ENCODE measurements at places on chromosomes 6 and 20.

DNA sequence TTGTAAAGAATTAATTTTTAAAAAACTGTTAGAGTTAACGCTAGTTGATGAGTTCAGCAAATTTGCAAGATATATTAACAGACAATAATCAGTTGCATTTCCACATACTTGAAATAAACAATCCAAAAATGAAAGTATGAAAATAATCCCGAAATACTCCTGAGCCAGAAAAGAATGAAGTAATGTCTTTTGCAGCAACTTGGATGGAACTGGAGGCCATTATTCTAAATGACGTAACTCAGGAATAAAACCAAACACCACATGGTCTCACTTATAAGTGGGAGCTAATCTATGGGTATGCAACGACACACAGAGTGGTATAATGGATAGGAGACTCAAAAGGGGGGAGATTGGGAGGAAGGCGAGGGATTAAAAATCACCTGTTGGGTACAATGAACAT is 872.9 kb upstream of the GJE1 start:
- no peak overlapping the region for H3K27ac ChIP-seq
- no peaks in the 10 kb centered on the region for H3K27me3 ChIP-seq
- H3K4me1 ChIP-seq = no peaks in the 10 kb centered on the region
- H3K4me3 ChIP-seq = no peak overlapping the region

GRCh38 chr6:1049900-1050299 is 262.0 kb upstream of the FOXQ1 start:
- no peak overlapping the region for H3K27ac ChIP-seq
- no peaks in the 10 kb centered on the region for H3K4me1 ChIP-seq
- no peaks in the 10 kb centered on the region for H3K27me3 ChIP-seq
- no peak for DNase-seq
- no peaks in the 10 kb centered on the region for H3K36me3 ChIP-seq

- no peak overlapping the region for H3K4me3 ChIP-seq
- no peaks in the 10 kb centered on the region for H3K36me3 ChIP-seq
- no peak for DNase-seq
Measured at GRCh38 chr6:112827793-112828192, 480.7 kb downstream of the RFPL4B start.

- no peaks in the 10 kb centered on the region for H3K4me1 ChIP-seq
- H3K27ac ChIP-seq = no peak overlapping the region
- H3K36me3 ChIP-seq = no peaks in the 10 kb centered on the region
- H3K4me3 ChIP-seq = no peak overlapping the region
- H3K27me3 ChIP-seq = no peaks in the 10 kb centered on the region
Measured at GRCh38 chr20:32339116-32339515, 19.0 kb upstream of the ASXL1 start.

DNA sequence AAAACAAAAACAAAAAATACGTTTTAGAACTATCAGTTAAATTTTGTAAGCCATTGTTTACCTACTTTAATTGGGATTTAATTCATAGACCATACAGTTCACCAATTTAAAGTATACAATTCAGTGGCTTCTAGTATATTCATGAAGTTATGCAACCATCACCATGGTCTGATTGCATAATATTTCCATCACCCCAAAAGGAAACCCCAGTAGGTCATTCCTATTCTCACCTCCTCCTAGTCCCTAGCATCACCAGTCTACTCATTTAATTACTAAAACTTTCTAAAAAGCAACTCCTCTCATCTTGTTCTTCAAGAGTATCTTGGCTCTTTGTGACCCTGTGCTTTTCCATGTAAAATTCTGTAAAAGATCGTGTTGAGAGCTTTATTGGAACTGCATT is 60.2 kb downstream of the ASXL1 start:
- H3K36me3 ChIP-seq = no peaks in the 10 kb centered on the region
- H3K27me3 ChIP-seq = no peaks in the 10 kb centered on the region
- no peak for DNase-seq
- H3K4me3 ChIP-seq = no peak overlapping the region
- H3K4me1 ChIP-seq = no peaks in the 10 kb centered on the region

DNA sequence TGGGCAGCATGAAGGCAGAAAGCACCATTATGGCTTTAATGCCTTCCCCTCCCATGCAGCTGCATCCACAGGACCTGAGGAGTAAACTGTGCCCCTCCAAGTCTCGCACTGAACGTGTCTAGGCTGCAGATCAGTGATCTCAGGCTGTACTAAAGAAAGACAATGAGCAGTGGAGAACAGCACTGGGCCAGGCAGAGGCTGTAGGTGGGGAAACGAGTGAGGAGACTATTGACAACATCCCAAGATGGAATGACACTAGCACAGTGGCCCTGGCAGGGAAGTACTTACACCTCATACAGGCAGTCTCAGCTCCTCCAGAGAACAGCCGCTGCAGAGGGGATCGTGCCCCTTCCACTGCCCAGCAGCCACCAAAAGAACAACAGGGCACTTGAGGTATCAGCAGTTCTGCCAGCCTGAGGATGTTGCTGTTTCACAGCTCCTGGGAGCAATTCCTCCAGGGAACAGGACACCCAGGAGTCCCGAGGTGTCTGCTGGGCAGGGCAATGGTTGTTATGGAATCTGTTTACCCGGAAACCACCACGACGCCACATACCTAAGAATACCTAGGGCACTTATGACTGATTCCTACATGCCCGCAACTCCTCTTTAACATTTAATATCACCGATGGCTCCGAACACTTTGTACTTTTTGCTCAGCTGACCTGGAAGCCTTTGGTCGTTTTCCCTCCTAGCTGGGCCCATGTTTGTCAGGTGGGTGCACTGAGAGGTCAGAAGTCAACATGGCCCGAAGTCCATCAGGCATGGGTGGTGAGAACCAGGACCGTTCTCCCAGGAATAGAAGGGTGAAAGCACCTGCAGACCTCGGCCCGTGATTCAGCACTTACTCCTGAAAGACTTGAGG is 79.1 kb downstream of the SLC22A23 start:
- no peak overlapping the region for H3K27ac ChIP-seq
- peaks cover 3% of the 10 kb centered on the region for H3K4me1 ChIP-seq
- no peak overlapping the region for H3K4me3 ChIP-seq
- no peaks in the 10 kb centered on the region for H3K27me3 ChIP-seq

- H3K36me3 ChIP-seq = no peaks in the 10 kb centered on the region
- peaks cover 6% of the 10 kb centered on the region for H3K4me1 ChIP-seq
Measured at GRCh38 chr6:111987295-111987694, 66.6 kb upstream of the CCN6 start.

- DNase-seq = no peak
- H3K36me3 ChIP-seq = no peaks in the 10 kb centered on the region
- no peaks in the 10 kb centered on the region for H3K4me1 ChIP-seq
- H3K27me3 ChIP-seq = no peaks in the 10 kb centered on the region
- no peak overlapping the region for H3K4me3 ChIP-seq
Measured at GRCh38 chr20:59259946-59260345, 40.5 kb upstream of the EDN3 start.

- DNase-seq = peak; percentile 46
- no peaks in the 10 kb centered on the region for H3K27me3 ChIP-seq
- no peak overlapping the region for H3K4me3 ChIP-seq
- no peaks in the 10 kb centered on the region for H3K4me1 ChIP-seq
- H3K36me3 ChIP-seq = no peaks in the 10 kb centered on the region
Measured at GRCh38 chr6:115415378-115415777, 645.3 kb downstream of the FRK start.

GRCh38 chr20:55605594-55605993 is 399.7 kb downstream of the CBLN4 start:
- no peaks in the 10 kb centered on the region for H3K4me1 ChIP-seq
- no peak overlapping the region for H3K4me3 ChIP-seq
- no peaks in the 10 kb centered on the region for H3K36me3 ChIP-seq
- H3K27me3 ChIP-seq = no peaks in the 10 kb centered on the region
- no peak overlapping the region for H3K27ac ChIP-seq

DNA sequence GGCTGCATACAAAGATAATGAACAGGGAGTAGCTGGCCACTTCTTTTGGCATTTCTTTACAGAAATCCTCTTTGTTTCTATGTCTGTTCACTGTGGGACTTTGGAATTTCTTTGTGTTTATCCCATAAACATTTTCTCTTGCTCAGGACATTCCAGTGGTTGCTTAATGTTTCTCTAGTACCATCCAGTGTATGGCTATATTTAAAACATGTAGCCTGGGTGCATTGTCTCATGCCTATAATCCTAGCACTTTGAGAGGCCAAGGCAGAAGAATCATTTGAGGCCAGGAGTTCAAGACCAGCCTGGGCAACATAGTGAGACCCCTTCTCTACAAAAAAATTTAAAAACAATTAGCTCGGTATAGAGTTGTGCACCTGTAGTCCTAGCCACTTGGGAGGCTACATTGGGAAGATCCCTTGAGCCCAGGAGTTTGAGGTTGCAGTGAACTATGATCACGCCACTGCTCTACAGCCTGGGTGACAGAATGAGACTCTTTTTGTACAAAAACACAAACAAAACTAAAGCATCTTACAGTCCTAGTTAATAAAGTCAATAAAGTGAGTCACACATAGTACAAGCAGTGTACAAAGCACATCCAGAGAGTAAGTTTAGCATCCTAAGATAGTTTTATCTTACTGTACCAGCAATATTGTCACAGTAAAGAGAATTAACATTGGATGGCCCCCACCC is 63.3 kb downstream of the ZFAND3 start:
- H3K36me3 ChIP-seq = no peaks in the 10 kb centered on the region
- H3K27me3 ChIP-seq = no peaks in the 10 kb centered on the region
- H3K27ac ChIP-seq = no peak overlapping the region
- no peak for DNase-seq
- no peak overlapping the region for H3K4me3 ChIP-seq

DNA sequence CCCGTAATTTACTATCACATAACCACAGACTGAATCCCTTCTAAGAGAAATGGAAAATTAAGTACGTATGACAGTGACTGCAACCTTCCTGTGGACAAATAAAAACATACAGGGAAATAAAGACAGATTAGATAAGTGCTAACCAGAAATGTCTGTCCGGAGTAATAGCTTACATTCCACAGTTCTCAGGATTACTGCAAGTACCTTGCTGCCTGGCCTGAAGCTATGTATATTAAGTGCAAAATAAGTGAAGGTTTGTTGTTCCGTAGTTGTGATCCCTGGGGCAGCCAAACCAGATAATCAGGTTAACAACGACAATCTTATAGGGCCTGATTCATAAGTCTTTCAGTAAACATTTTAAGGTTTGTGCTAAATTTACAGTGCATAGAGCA is 2.8 kb downstream of the NEDD9 start:
- no peak overlapping the region for H3K27ac ChIP-seq
- peaks cover 13% of the 10 kb centered on the region for H3K4me1 ChIP-seq
- H3K4me3 ChIP-seq = no peak overlapping the region

DNA sequence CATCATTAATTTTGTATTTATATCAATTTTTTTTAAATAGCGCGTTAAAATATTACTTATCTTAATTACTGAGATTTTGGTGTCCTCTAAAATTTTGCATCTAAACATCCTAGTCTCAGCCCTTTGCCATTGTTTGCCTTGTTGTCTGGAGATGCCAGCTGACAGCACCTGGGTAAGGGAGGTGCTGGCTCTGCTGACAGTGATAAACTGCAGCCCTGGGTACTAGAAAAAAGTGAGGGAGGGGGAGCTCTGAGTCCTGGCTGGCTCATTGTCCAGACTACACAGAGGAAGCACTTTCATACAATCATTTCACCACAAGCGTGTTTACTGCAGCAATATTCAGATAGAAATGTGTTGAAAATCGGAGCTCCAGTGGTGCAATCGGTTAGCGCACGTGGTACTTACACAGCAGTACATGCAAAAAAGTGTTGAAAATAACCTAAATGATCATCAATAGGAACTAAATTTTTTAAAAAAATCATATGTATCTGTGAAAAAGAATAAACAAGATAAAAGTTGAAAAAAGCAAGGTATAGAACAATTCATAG is 18.5 kb upstream of the UBR2 start:
- no peaks in the 10 kb centered on the region for H3K36me3 ChIP-seq
- H3K27ac ChIP-seq = no peak overlapping the region
- no peaks in the 10 kb centered on the region for H3K27me3 ChIP-seq

- no peak overlapping the region for H3K4me3 ChIP-seq
- no peaks in the 10 kb centered on the region for H3K36me3 ChIP-seq
- no peak for DNase-seq
- H3K27ac ChIP-seq = no peak overlapping the region
- no peaks in the 10 kb centered on the region for H3K4me1 ChIP-seq
- H3K27me3 ChIP-seq = no peaks in the 10 kb centered on the region
Measured at GRCh38 chr6:168384045-168385036, 56.6 kb upstream of the SMOC2 start.

GRCh38 chr6:134352786-134353480 is 35.0 kb upstream of the SGK1 start:
- H3K4me3 ChIP-seq = no peak overlapping the region
- no peaks in the 10 kb centered on the region for H3K36me3 ChIP-seq
- no peaks in the 10 kb centered on the region for H3K27me3 ChIP-seq
- H3K4me1 ChIP-seq = no peaks in the 10 kb centered on the region
- no peak overlapping the region for H3K27ac ChIP-seq
- DNase-seq = peak; percentile 6

GRCh38 chr6:129206821-129207220 is 323.9 kb downstream of the LAMA2 start:
- no peaks in the 10 kb centered on the region for H3K36me3 ChIP-seq
- H3K4me3 ChIP-seq = no peak overlapping the region
- no peaks in the 10 kb centered on the region for H3K4me1 ChIP-seq
- no peak for DNase-seq
- no peaks in the 10 kb centered on the region for H3K27me3 ChIP-seq

DNA sequence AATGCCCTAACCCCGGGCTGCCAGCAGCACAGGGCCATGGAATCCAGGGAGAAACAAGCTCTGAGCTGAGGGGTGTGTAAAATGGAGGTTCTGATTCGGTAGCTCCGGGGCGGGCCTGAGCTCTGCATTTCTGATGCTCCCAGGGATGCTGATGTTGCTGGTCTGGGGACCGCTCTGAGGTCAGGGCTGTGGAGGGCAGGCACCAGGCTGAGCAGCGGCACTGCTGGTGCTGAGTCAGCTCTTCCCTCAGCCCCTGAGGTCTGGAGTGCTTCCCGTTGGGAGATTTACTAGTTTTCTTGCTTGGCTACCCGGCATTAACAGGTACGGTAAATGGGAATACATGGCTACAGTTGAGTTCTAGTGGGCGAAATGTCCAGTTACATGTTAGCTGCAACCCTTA is 18.6 kb upstream of the CST3 start:
- no peak for DNase-seq
- no peaks in the 10 kb centered on the region for H3K36me3 ChIP-seq
- H3K27ac ChIP-seq = no peak overlapping the region
- no peak overlapping the region for H3K4me3 ChIP-seq
- no peaks in the 10 kb centered on the region for H3K27me3 ChIP-seq

DNA sequence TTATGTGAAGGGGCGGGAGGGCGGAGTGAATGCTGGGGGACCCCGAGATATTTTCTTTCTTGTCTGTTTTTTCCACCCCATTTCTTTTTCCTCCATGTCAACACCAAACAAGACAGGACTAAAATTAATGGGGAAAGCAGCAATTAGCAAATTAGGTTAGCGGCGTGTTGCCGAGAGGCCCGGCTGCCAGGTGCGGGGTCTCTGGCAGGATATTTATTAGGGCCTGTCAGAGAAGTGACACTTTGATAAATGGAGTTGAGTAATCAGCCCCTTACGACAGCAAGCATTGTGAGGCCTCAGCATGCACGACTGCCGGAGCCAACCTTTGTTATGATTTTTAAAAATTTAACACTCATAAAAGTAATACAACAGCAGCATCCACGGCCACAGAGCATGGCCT is 193.8 kb downstream of the DHX35 start:
- H3K27me3 ChIP-seq = no peaks in the 10 kb centered on the region
- no peaks in the 10 kb centered on the region for H3K36me3 ChIP-seq
- H3K27ac ChIP-seq = no peak overlapping the region

Measured in mesendoderm (in vitro differentiated cells).